ENCODE measurements at places on chromosomes 12 and 14. TPM values are rescaled to one million over a fixed set of nuclear protein-coding genes. Genes with fewer than 3 reads are reported as not detected.

DNA sequence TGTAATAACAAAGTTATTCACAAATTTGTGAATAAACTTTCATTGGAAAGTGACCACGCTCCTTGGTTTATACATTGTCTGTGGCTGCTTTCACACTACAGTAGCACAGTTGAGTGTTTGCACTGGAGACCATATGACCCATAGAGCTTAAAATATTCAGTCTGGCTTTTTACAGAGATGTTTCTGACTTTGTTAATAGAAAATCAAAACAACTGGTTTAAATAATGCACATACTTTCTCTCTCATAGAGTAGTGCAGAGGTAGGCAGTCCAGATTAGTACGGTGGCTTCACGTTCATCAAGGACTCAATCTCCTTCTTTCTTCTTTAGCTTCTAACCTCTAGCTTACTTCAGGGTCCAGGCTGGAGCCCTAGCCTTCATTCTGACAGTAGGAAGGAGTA lies 36.2 kb downstream of the PSEN1 start:
- DNase-seq = no peak

DNA sequence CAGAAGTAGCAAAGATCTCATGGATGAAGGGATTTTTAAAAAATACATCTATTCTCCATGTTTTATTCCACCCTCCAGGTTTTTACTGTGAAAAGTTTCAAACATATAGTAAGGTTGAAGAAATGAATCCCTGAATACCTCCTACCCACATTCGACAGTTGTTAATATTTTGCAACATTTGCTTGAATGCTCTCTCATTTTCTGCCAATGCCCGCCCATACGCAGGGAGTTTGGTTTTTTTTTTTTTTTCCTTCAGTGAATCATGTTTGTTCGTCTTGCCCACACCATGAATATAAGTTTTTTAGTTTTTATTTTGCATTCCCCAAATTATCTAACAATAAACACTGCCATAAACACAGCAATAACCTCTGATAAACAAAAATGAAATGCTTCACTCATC lies 82.9 kb downstream of the MAP1LC3B2 start:
- no peak for DNase-seq

Gene PPP1R13B
- 11.7 TPM for total RNA-seq

DNA sequence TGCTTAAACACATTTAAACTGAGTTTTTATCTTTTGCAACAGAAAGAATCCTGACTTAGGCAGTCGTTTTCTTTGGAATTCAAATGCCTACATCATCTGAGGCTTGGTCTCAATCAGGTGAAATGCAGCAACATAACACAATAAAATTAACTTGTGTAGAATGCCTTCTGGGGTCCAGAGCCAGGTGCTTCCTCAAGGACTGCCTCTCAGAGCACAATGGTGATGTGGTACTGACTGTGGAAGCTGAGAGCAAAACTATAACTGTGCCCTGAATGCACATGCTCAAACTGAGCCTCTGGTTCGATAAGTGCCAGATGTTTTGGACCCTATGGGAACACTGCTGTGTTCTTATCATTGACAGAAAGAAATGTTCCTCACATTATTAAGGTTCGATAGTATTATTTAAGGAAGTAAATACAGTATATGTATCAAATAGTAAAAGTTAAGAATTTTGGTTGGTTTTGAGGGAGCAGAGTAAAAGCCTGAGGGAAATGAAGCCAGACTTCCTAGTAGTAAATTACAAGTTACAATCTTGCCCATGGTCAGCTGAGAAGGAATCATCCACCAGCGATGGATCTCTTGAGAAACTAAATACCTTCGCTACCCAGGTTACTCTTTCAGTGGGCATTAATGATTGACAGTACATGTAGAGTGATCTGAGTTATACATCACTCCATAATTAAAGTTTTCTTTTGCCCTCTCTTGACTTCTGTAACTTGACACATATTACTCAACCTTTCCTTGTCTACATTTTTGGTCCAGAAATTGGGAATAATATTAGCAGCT lies 122.9 kb upstream of the ATP2B1 start:
- no peak for DNase-seq

GRCh38 chr12:20822415-20822814 lies 11.9 kb downstream of the SLCO1B3 start:
- DNase-seq = no peak

- DNase-seq = peak; percentile 87
Observed at GRCh38 chr14:73753887-73754795, 40.0 kb upstream of the PNMA1 start.

- no peak for DNase-seq
Observed at GRCh38 chr14:68135566-68135965, 316.0 kb downstream of the RAD51B start.

DNA sequence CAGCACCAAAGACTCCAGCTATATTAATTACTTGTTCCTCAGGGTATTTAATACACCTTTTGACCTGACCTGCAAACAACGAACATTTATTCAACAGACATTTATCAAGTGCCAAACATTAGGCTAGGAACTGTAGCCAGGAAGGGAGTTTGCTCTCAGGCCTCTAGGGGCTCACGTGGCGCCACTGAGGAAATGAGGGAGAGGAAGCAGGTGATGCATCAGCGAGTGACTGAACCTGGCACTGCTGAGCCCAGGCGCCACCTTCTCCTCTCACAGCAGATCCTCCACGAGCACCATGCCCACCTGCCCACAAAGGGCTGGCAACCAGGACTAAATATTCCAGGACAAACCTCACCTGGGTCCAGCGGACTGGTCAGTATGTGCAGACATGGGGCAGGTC lies 50.2 kb downstream of the SETD3 start:
- no peak for DNase-seq

DNA sequence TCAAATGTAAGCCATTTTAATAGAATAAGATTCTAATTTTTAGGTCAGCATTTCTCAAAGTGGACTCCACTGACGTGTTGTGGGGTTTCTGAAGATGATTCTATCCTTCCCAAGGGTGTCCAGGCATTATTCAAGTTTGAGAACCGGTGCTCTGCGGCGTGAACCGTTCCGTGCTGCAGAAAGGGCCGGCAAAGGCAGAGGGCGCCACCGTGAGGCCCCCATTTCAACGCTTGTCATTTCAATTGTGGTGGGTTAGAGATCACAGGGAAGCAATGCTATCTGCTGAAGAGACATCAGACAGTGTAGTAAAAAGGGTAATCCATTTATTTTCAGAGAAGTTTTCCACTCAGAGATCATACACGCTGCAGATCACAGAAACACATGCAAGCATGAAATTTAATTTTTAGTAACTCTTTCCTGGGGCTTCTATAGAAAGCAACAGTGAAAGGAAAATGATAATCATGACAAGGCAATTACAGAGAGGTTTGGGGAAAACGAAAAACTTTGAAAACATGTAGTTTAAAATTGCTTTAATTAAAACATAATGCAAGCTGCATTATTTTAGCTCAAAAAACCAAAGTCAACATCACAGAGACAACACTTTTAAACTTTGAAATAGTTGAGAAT lies 201.7 kb downstream of the EXOC5 start:
- peak; percentile 48 for DNase-seq

Gene INHBC
- total RNA-seq = not detected

Gene SAMD15
- 0.12 TPM for total RNA-seq

GRCh38 chr12:119689935-119690500 lies 22.1 kb downstream of the PRKAB1 start:
- no peak for DNase-seq

DNA sequence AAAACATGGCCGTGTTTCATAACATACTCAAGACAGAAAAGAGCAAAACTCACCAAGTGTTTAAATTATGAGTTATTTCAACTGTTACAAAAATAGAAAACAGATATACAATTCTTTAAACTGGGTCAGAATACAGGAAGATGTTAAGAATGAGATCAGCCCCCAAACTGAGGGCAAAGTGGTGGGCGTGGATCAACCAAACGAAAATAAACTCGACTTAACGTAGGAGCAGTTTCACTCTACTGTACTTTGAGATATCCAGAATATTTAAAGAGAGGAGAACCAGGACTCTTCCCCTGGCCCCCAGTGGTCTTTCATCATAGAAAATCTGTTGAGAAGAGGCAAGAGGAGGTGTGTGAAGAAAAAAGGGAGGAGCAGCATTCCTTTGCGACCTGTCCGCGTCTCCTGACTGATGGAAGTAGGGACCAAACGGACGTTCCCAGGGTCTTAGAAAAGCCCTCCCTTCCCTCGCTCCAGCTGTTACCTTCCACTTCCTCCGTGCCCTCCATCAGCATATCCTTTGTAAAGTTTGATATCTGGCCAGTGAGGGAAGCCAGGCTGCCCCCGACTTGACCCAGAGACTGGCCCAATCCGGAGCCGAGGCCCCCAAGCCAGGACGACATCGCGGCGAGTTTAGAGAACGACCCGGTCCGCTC lies 668 bp downstream of the TRIP11 start:
- DNase-seq = peak; percentile 48
